ENCODE measurements at places on chromosomes 1 and 21. TPM values are rescaled to one million over a fixed set of nuclear protein-coding genes. Genes with fewer than 3 reads are reported as not detected.

Gene IRF6
- total RNA-seq = 1.5 TPM

Gene HRNR
- total RNA-seq = not detected

Gene ANKRD34A
- total RNA-seq = 0.13 TPM

Gene RAB13
- 87.2 TPM for total RNA-seq

Gene C1orf50
- 1.6 TPM for total RNA-seq

Gene FTCD
- not detected for total RNA-seq

Gene USH2A
- total RNA-seq = not detected

Gene AVPR1B
- total RNA-seq = not detected

Gene NMNAT2
- 0.32 TPM for total RNA-seq
